ENCODE measurements at places on chromosomes 11 and 22. TPM values are rescaled to one million over a fixed set of nuclear protein-coding genes. Genes with fewer than 3 reads are reported as not detected.
A peak's percentile ranks its signal among the peaks of the same experiment; 100 is the strongest.

GRCh38 chr22:24514241-24515026, 19.3 kb downstream of the UPB1 start:
- DNase-seq: no peak

- DNase-seq: no peak
Observed at GRCh38 chr11:88807349-88807748, 258.4 kb downstream of the GRM5 start.

DNA sequence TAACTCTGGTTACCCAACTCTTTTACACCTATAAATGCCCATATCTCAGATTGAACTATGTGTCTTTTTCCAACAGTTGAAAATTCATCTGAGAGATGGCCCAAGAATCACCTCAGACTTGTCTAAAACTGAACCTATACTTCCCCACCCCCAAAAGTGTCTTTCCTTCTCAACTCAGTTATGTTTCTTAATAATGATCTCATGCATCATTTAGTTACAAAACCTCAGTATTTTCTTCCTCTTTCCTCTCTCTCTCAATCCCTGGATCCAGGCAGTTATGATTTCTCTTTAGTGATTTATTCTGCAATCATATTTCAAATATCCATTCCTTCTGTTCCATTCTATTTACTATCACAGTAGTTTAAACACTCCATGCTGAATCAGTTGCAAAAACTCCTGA, 32.3 kb upstream of the ADSL start:
- no peak for DNase-seq

DNA sequence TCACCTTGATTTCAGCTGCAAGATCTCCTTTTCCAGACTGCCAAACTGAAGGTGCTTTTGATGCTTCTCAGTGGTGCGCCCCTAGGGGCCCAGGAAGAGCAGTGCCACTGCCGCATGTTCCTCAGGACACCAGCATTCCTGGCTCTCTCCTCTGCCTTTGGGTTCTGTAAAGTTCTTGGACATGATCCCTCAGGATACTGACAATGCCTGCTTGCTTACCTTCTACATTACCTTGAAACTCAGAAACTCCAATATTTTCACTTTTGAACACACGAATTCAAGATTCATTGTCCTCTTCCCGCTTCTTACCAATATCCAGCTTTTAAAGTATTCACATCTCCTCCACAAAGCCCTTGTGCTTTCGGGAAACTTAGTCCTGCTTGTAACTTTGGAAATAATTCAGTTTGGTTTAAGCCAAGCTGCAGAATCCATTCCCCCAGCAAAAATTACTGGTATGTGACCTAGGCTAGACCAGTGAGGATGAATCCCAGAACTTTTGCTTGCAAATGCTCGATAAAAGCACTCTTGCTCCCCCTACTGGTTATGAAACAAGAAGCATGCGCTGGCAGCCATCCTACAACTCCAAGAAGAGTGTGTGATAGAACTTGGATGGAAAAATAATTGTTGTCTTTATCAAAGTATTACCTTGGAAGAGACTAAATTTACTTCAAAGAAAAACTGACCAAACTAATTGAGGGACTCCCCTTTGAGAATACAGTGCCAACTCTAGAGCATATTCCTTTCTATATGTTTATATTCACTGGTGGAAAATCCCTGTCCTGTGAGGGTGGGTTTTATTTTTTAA, 16.5 kb upstream of the OR5B21 start:
- DNase-seq: peak; percentile 69

GRCh38 chr11:64659417-64660144, 63.4 kb downstream of the NRXN2 start:
- DNase-seq: no peak

- DNase-seq: no peak
Observed at GRCh38 chr22:45887202-45888131, 89.5 kb downstream of the WNT7B start.

GRCh38 chr11:4881188-4881587, 512 bp upstream of the OR51T1 start:
- DNase-seq: no peak

The DCDC1 gene
- 3.6 TPM for polyA plus RNA-seq

The SMIM35 gene
- polyA plus RNA-seq: 0.10 TPM

The RBMXL2 gene
- 0.12 TPM for polyA plus RNA-seq

GRCh38 chr11:73343076-73343873, 32.9 kb upstream of the RELT start:
- no peak for DNase-seq
